ENCODE measurements at places on chromosomes 5 and 9.
A peak's percentile ranks its signal among the peaks of the same experiment; 100 is the strongest.

- DNase-seq: peak; percentile 70
Observed at GRCh38 chr9:136081826-136082495, 13.1 kb downstream of the NACC2 start.

GRCh38 chr5:33319841-33320240 is 120.9 kb upstream of the TARS1 start:
- no peak for DNase-seq

DNA sequence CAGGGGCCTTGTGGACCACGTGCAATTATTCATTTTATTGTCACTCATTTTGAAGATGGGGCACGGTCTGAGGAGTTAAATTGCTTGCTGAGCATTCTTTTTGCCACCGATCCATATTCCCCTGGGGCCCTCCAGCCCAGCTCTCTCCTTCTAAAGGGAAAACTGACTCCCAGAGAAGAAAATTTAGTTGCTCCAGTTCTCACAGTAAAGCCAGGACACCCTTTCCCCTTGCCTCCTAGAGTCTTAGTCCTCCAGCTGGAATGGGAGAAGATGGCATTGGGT is 1.0 kb upstream of the PANK3 start:
- DNase-seq: no peak

- DNase-seq: no peak
Observed at GRCh38 chr5:109589986-109590385, 99.7 kb upstream of the MAN2A1 start.

- DNase-seq: no peak
Observed at GRCh38 chr9:36940881-36941280, 93.2 kb downstream of the PAX5 start.

GRCh38 chr5:109030360-109031143 is 282.9 kb downstream of the FER start:
- DNase-seq: no peak

GRCh38 chr9:77099388-77099787 is 77.9 kb upstream of the VPS13A start:
- DNase-seq: no peak

GRCh38 chr9:93132287-93132927 is 1.6 kb downstream of the NINJ1 start:
- DNase-seq: no peak

DNA sequence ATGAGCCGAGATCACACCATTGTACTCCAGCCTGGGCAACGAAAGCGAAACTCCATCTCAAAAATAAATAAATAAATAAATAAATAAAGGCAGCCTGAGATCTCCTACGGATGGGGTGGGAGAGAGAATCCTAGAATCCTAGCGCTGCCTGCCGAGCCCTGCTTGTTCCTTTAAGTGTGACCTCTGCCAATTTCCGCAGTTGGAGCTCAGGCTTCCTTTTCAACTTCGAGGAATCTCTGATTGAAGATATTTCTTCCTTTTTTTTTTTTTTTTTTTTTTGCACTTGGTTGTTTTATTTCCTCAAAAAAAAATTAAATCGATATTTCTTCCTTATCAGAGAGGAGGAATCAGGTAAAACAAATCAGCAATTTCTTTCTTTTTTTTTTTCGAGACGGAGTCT is 27.3 kb upstream of the MATR3 start:
- no peak for DNase-seq

DNA sequence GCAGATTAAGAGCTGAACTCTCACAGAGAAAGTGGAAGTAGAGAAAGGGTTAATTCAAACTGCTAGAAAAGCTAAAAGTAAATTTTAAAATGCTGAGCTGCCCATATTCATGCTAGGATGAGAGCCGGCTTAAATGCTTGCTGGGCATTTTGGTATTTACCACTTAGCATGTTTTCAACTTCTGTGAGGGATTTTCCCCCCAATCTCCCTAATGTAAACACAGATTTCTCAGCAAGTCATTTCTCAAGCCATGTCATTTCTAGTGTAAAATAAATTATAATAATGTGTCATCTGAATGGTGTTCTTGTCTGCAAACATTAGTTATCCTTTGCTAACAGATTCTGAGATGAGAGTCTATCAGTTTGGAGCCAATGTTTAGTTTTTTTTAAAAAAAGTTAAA is 22.3 kb downstream of the RPS23 start:
- no peak for DNase-seq

DNA sequence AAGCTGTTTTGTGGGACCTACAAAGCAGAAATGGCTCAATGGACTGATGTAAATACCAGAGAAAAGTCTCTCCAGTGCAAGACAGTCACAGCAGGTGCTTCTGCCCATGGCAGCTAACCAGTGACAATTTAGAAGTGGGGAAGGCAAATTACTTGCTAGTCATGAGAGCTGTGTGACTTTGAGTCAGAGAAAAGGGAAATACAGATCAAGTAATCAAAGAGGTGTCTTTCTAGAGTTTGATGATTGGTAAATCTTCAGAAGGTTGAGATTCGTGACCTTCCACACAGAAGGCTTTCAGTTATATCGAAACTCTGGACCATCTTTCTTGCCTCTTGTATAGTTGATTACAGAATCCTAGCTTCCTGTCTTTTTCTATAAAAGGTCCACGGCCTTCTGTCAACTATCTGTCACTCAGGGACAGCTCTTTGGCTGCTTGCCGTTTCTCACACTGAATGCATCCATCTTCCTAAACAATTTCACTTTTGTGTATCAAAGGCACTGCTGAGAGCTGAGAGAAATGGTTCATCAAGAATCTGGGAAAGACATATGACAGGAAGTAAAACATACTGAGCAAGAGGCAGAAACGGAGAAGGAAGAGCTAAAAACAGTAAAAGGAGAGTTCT is 993.9 kb upstream of the ACO1 start:
- no peak for DNase-seq

DNA sequence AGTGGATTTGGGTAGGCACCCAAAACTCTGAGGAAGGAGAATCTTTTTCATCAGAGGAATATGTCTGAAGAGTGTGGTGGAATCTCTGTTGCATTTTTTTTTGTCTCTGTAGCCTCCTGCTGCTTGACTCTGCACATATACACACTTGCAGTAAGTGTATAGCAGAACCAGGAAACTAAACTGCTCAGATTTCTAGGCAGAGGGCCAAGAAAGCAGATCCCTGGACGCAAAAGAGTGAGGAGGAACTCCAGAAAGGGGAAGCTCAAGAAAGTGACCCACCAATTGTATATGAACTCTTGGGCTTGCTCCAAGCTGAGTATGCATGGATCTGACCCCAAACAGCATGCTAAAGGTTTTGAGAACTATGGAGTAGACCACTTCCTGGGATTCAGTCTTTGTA is 181.8 kb downstream of the GADD45G start:
- DNase-seq: peak; percentile 1

- DNase-seq: peak; percentile 18
Observed at GRCh38 chr9:98983295-98984268, 39.9 kb downstream of the COL15A1 start.

DNA sequence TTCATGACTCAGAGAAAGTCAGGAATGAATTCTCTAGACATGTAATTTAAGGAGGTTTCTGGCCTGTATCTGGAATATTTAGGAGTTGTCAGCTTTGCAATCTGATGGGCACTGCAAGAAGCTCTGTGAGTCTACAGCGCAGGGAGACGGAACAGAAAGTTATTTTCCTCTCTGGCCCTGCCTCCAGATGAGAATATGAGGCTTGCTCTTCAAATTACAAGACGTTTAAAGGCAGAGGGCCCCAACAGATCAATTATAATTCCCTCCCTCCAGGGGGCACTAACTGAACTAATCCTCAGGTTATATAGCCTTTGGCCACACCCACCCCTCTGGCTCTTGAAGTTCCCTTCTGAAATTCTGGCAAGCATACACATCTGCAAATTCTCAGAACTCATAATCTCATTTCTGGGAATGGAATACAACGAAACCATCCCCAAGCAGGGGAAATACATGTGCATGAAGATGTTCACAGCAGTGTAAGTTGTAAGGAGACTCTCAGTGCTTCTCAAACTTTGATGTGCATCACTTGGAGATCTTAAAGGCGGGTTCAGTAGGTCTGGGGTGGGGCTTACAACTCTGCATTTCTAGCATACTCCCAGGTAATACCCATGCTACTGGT is 307.6 kb downstream of the CWC27 start:
- DNase-seq: no peak

- no peak for DNase-seq
Observed at GRCh38 chr5:15554542-15554941, 54.6 kb downstream of the FBXL7 start.

- no peak for DNase-seq
Observed at GRCh38 chr5:10550222-10550995, 13.5 kb upstream of the ANKRD33B start.

DNA sequence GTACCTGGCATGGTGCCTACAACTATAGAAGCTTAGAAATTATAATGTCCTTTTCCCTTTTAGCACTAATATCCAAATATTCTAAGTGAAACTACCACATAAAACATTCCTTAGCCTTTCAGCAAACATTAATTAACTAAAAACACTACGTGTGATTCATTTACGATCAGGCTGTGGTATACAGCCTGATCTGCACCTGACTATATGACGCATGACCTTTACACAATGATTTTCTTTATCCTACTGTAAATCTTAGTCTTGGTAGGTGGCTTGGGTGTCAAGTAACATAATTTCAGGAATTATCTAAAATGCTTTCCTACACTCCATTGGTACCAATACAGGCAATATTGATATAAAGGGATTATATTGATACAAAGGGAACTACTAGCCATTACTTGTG is 686.7 kb downstream of the DTWD2 start:
- no peak for DNase-seq

DNA sequence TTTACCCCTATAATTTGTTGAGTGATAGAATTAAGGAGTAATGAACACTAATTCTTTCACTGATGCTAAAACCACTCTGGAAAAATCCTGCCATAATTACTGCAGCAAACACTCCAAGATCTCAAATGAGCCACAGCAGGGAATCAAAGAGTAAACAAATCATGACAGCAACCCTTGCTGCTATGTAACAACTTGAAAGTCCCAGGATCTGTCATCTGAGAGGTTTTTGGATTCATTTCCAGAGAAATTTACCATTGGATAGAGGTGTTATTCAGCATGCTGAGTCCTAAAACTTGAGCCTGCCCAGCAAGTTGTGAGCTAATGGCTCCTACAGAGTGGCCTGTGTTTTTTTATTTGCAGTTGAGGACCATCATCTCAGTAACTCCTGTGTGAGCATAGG is 59.2 kb downstream of the PRLR start:
- no peak for DNase-seq

GRCh38 chr9:27276193-27277030 is 20.5 kb downstream of the EQTN start:
- DNase-seq: peak; percentile 63

DNA sequence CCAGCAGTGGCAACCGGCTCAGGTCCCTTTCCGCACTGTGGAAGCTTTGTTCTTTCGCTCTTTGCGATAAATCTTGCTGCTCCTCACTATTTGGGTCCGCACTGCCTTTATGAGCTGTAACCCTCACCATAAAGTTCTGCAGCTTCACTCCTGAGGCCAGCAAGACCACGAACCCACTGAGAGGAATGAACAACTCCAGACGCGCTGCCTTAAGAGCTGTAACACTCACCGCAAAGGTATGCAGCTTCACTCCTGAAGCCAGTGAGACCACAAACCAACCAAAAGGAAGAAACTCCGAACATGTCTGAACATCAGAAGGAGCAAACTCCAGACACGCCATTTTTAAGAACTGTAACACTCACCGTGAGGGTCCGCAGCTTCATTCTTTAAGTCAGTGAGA is 103.5 kb downstream of the GLIS3 start:
- no peak for DNase-seq

DNA sequence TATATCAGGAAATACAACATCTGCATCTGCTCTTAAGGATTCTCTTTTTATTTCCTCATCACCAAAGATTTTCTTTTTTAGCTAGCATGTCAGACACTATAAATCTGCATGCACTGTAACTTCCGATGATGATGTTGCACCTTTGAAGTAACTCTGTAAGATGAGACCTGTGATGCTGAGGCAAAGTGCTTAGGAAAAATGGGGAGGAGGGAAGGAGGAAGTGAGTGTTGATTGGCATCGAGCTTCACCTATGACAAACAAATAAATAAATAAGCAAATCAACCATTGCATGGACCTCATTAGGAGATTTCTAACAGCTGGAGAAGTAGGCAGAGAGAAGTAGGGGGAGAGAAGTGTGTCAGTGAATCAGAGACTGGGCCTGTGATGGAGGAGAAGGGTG is 52.6 kb downstream of the ENC1 start:
- no peak for DNase-seq

GRCh38 chr9:38091310-38092199 is 22.5 kb upstream of the SHB start:
- no peak for DNase-seq

GRCh38 chr5:118794281-118794680 is 194.1 kb downstream of the DTWD2 start:
- DNase-seq: no peak

DNA sequence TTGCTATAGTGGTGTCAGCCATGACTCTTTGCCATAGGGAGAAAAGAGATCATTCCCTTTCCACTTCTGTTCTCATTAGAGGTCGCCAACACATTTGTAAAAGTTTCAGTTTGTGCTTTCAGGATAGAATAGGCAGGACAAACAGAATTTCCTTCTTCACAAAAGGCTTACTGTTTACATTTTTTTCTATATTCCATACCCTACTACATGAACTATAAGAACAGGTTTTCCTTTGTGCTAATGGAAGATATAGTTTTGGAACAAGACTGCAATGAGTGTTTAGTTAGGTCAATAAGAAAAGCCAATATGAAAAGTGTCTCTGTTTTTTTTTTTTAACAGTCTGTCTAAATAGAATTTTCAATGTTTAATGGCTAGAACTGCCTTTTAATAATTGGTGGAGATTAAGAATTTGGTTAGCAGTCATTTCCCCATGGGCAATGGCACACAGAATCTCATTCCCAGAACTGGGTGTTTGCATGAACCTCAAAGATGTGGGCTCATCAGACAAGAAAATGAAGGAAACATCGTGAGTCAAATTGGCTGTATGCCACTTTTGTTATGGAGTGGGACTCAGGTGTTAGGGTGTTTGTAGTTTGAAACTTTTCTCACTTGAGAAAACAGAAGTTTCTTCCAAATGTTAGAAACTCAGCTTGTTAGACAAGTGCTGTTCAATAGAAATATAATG is 75.2 kb upstream of the PRLR start:
- DNase-seq: no peak

DNA sequence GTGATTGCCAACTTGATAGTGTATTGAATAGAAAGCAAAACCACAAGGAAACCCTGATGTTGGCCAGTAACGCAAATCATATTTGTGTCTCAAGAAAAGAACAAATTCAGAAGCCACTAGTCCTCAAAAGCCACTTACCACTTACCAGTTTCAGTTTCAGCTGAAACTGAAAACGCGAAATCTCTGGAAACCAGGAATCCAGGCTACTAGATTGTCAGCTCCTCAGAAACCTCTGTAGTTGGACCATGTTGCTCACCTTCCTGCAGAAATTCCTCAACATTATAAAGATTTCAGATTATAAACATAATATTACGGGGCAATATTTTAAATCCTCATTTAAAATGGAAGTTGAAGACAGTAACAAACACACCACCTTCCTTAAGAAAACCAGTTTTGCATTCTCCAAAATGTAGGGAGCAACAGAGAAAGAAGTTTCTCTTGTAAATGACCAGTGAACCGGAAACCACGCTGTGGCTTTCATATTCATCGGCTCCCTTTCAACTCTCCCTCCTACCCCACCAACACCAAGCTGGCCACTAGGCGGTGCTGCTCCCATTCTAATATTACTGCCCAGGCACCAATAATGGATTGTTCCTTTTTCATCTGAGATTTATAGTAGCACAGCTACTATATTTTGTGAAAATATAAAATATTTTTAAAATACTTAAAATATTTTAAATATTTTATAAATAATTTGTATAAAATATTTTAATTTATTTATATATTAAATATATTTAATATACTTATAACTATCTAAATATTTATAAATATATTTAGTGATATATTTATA is 8.7 kb upstream of the TMED7 start:
- DNase-seq: peak; percentile 78

- DNase-seq: no peak
Observed at GRCh38 chr5:1288439-1289335, 6.2 kb downstream of the TERT start.
